ENCODE measurements at places on chromosomes 1 and 21.

GRCh38 chr1:112011202-112011601, 21.7 kb upstream of the KCND3 start:
- DNase-seq = no peak

DNA sequence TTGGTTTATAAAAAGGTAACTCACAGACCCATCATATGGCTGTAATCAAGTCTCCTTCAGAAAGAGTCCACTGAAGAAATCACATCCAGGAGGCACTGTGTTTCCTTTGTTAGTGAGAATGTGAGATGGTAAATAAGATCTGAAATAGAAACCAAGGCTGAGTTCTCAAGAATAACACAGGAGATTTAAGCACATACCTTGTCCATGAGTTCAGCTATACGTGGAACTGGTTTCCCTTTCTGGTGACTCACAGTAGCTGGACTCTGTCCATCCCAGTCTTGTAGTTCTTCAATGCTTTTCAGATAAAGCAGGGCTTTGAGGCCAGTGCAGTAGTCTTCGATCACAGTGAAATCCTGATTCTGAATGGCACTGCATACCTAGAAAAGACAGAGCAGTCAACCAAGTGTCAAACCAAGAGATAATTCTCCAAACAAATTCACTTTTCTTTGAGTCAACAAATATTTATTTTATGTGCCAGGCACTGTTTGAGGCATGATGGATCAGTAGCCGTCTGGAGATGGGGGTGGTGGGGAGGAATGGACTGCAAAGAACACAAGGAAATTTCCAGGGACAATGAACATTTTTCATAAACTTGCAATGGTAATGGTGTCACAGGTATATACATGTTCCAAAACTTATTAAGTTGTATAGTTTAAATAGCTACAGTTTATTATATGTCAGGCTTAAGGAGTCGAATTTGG, 471.4 kb downstream of the PTBP2 start:
- DNase-seq = no peak

GRCh38 chr1:186212568-186213224, 162.4 kb downstream of the TPR start:
- DNase-seq = peak; percentile 69

DNA sequence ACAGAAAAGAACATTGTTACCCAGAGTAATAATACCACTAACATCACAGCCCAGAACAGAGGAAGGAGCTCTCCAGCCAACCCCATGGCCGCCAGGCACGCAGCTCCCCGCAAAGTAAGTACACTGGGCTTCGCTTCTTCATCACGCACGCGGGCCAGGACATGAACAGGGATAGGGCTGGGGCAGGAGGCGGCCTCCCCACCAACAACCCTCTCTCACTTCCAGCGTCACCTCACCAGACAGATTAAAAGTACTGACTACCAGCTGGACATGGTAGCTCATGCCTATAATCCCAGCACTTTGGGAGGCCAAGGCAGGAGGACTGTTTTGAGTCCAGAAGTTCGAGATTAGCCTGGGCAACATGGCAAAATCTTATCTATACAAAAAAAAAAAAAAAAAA, 78.3 kb downstream of the NPHP4 start:
- no peak for DNase-seq

DNA sequence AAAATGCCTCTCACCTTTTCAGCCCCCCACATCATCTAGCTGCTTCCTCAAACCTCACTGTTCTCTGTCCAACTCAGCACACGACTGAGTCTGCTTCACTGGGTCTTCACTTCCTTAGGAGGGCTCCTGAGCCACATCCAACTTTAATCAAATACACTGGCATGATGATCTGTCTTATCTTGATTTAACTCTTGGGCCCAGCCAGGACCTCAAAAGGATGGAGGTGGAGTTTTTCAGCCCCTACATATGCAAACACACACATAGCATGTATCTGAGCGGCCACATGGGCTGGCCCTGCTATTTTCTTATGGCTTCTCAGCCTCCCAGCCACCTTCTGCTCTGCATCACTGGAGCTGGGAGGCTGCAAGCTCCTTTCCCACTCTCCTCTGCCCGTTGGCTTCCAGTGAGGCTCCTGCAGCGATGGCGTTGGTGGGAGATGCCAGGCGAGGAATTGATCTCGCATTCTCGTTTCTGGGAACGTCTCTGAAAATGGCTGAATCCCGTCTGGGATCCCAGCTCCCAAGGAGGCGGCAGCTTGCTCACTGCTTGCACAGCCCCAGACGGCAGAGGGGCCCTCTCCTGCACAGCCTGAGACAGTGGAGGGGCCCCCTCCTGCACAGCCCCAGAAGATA, 1.8 kb upstream of the PRXL2B start:
- no peak for DNase-seq

- DNase-seq = peak; percentile 53
Observed at GRCh38 chr1:218351391-218352074, 6.4 kb downstream of the TGFB2 start.

DNA sequence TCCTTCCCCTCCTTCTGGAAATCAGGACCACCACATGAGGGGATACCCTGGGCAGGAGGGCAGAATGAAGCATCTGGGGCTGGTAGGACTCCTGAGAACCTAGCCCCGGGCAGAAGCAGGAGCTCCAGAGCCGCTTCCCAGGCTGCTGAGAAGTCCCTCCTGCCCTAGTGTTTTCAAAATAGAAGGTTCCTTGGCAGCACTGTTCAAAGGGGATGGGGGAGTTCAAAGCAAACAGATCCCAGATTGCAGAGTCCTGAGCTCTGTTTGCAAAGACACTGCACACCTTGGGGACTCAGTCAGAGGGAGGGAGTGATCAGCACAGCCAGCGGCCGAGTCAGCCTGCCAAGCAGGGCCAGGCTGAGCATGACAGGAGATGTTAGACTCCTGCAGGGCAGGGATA, 177.8 kb downstream of the PTPRU start:
- no peak for DNase-seq

DNA sequence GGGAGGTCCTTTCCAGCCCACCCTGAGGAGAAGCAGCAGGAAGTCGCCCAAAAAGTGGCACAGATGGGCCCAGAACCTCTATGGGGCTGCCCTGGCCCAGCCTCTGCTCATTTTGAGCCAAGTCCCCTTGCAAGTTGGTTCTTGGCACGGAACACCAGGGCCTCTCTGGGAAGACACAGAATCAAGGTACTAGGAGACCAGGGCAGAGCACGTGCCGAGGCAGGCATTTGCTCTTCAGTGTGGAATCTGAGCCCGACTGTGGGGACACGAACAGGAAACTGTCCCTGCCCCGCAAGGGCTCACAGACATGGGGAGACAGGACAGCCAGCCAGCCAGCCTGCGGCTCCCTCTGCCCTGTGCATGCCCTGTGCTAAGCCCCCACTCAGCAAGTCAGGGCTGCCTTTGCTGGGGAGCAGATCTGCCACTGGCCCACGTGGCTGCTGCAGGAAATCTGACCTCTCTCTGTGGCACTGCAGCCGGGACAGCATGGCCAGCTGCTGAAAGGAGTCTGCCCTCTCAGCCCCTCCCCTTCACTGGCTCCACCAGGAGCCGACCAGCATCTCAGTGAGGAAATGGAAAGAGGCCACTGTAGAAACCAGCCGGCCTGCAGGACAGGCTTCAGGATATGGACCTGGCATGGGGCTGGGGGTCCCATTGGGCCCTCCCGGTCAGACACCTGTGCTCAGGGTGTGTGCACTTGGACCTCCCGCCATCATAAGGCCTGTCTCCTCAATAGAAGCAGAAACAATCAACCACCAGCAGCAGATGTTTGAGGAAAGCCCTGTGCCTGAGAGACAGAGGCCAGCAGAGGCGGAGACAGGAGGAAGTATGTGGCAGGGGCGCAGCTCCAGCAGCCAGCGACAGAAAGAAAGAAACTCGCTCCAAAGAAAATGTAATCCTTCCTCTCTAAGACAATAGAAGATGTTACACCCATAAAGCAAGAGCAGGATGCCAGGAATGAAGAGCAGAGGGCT, 3.7 kb downstream of the ARHGEF16 start:
- no peak for DNase-seq

GRCh38 chr1:168482106-168482505, 61.7 kb downstream of the XCL2 start:
- DNase-seq = no peak

- DNase-seq = no peak
Observed at GRCh38 chr1:169651035-169651434, 21.1 kb upstream of the SELP start.

DNA sequence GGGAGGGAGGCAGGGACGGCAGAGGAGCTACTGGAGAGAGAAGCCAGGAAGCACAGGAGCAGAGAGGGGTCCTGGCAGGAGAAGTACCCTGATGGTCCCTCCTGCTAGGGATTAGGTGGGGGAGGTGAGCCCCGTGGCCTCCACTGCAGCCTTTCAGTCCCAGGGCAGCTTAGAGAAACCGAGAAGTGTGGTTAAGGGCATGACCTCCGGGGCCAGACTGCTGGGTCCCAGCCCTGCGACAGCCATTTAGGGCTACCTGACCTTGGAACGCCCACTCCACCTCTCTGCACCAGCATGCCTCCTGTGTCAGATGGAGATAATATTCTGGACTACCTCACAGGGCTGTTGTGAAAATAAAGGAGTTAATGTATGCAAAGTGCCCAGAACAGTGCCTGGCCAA, 47.4 kb downstream of the KCNN3 start:
- DNase-seq = no peak

DNA sequence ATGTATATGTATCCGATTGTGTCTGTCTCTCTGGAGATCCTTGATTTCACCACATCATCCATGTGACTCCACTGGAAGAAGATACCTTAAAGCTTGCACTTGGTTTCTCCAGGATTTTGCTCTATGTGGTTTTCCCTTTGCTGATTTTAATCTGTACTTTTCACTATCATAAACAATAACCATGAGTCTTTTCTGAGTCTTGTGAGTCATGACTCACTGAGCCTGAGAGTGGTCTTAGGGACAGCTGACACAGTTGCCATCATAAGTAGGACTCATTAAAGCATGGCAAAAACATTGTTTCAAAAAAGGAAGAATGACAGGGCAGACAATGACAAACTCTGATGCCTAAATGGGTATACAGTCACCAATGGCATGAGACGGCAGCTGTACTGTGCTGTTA, 226.2 kb downstream of the AKT3 start:
- peak; percentile 57 for DNase-seq

- no peak for DNase-seq
Observed at GRCh38 chr1:42168763-42169162, 4.2 kb upstream of the GUCA2A start.

DNA sequence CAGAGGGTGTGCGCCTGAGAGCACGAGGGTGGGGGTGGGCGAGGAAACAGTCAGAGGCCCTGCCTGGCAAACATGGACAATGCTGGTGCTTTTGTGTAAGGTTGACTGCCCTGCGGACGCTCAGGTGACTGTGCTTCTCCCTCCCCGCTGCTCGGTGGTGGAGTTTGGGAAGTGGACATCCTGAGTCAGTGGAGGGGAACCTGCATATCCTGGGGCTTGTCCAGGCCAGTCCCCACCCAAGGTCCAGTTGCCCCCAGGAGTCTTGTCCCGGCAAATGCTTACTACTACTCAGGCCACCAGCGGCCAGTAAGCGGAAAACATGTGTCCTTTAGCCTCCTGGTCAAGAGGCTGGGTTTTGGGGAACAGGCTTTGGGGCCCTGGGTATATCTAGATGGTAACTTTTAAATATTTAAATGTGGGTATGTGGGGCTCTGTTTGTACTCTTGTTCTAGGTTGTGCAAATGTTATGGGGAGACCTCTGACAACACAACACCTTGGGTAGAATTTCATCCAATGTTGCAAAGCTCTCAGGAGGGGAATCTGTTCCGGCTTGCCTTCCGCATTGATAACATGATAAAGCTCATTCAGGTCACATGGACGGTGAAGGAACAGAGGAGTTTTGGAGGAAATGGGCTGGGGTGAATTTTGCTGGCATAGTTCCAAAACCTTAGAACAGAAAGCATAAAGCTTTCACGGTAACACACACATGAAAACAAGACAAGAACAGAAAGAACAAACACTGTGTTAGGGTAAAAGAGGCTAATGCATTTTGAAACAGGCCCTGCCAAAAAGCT, 364.9 kb downstream of the PRDM2 start:
- DNase-seq = no peak

DNA sequence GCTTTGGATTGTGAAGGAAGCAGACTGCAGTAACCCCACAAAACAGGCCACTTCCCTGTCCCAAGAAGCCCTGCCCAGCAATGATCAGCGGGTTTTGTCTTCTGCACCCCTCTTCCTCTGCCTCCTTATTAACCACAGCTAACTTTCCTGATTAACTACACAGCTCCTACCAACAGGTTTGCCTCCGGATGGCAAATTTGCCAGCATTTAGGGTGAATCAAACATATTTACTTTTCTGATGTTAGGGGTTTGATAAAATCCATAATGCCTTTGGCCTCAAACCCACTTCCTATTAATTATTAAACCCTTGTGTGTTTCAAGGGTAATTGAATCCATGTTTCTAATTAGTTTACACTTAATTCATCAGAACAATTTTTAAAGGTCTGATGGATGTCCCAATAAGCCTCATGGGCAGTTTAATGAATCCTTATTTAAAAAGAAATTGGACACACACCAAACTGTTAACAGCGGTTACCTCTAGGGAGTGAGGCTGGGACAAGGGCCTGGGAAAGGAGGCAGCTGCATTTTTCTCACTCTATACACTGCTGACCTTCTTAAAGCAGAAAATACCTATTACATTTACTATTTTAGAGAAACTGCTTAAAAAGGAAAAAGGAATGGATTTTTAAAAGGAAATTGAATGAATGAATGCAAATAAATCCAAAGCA, 91.9 kb downstream of the CSMD2 start:
- no peak for DNase-seq

- DNase-seq = no peak
Observed at GRCh38 chr21:18603261-18603660, 199.7 kb upstream of the TMPRSS15 start.

- DNase-seq = no peak
Observed at GRCh38 chr21:36052860-36053714, 7.2 kb downstream of the SETD4 start.

DNA sequence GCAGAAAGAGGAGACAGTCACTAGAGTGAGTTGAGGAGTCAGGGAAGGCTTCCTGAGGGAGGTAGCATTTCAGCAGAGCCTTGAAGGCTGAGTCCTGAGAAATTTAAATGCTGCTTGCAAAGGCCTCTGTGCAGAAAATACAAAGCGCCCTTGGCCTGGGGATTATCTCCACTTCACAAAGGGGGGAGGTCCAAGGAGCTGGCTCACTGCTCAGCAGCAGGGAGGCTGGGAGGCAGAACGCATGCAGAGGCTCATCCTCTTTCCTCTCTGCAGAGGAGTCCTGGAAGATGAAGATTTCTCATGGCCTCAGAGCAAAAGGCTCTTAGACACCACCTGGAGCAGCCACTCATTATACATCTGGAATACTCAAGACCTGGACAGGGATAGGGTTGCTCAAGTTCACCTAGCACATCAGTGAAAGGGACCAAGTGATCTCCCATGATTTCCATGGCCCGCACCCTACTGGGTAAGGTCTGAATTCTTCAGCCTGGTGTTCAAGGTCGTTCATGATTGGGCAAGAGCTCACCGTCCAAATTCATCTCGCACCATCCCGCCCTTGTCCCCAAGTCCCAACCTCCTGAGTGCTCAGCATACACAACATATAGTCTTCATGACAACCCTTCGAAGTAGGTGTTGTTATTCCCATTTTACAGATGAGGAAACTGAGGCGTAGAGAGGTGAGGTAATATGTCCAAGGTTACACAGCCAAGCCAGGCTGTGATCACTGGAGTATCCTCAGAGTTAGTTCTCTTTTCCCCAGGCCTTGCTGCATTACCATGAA, 9.0 kb downstream of the SLC1A7 start:
- no peak for DNase-seq

GRCh38 chr1:161265305-161265704, 6.8 kb downstream of the PCP4L1 start:
- no peak for DNase-seq
